GDM1 (cell line): ENCODE measurements at places on chromosomes 6 and 20.

GRCh38 chr20:50814438-50815161 lies 19.7 kb downstream of the BCAS4 start:
- no peak for DNase-seq

DNA sequence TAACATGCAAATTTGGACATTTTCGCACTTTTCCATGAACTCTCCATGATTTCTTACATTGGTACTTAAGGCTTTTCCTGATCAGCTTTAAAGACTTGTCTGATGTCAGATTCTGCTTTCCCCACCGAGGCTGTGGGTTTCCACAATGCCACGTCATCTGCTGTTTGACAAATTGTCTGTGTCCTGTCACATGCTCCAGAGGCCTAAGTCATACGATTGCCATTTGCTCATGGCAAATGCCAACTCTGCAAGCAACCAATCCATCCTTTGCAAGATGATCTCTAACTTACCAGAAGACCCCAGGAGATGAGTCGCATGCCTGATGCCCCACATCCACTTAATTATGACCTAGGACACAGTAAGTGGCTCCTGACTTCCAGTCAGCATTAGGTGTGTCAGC lies 556.5 kb downstream of the BMP2 start:
- DNase-seq = no peak

GRCh38 chr6:159089909-159090308 lies 45.1 kb upstream of the TAGAP start:
- DNase-seq = no peak

DNA sequence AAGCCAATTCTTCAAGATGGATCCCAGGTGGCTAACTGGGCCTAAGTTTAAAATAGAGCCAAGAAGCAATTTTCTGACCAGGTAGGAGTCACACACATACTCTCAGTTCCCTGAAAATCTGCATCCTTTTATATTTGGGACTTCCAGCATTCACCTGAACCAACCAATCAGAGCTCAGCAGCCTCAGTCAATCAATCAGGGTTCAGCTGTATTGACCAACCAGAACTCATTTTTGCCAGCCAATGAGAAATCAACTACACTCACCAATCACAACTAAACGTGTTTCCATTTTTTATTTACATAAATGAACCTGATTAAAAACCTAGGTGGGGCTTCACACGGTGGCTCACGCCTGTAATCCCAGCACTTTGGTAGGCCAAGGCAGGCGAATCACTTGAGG lies 37.5 kb downstream of the SLC17A4 start:
- DNase-seq = no peak

DNA sequence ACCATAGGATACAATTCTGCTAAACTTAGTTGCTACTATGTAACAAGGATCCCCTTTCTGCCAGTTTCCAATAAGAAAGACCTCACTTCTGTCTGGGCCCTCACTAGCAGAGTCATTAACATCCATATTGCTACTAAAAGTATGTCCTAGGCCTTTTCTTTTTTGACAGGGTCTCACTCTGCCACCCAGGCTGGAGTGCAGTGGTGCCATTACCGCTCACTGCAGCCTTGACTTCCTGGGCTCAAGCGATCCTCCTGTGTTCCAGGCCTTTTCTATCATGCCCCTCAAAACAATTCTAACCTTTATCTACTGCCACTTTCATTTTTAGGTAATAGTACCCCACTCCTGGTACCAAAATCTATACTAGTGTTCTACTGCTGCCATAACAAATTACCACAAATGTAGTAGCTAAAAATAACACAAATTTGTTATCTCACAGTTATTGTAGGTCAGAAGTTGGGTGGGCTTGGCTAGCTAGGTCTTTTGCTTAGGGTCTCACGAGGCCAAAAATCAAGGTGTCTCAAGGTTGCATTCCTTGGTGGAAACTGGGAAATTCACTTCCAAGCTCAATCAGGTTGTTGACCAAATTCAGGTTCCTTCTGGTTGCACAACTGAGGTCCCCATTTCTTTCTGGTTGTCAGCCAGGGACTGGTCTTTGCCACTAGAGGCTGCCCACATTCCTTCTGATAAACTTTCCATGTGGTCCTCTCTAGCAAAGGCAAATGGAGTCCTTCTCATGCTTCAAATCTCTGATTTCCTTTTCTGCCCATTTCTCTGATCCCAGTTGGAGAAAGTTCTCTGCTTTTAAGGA lies 3.0 kb downstream of the CSNK2A1 start:
- DNase-seq = no peak

DNA sequence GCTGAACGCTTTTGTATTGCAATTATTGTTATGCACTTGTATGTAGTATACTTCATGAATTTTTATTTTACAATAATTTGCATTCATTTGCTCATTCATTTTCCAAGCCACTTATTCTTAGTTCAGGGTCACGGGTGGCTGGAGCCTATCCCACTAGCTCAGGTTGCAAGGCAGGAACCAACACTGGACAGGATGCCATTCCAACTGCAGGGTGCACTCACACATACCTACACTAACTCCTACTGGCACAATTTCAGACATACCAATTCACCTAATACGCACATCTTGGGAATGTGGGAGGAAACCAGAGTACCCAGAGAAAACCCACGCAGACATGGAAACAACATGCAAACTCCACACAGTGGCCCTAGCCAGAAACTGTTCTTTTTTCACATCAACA lies 61.8 kb downstream of the LMBRD1 start:
- DNase-seq = no peak

- DNase-seq = no peak
Observed at GRCh38 chr6:30570263-30570662, 979 bp upstream of the ABCF1 start.

DNA sequence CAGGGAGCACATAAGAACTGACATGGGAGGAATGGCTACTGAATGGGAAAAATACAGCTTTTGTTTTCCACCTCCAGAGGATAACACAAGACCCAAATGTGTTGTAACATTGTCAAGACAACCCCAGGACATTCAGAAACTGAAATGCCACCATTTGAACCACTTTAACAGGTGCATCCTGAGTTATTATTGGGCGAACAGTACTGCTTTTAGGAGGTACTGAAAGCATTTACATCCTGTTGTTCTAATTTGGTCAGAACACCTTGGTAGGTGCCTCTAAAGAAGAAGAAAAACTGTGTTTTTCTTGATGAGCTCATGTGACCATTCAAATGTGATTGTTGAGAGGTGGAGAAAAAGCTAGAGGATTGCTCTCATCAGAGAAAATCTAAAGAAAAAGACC lies 6.4 kb upstream of the TXNDC5 start:
- DNase-seq = no peak
